ENCODE measurements at places on chromosomes 4 and X.

- DNase-seq, result no peak
These were observed 264.9 kb upstream of the MAGEB18 start for GRCh38 chrX:25873196-25873595.

GRCh38 chr4:5812506-5813229 lies 80.2 kb downstream of the CRMP1 start:
- DNase-seq, result peak; percentile 58

- no peak for DNase-seq
These were observed 17.7 kb downstream of the RGS12 start for GRCh38 chr4:3310301-3311094.

DNA sequence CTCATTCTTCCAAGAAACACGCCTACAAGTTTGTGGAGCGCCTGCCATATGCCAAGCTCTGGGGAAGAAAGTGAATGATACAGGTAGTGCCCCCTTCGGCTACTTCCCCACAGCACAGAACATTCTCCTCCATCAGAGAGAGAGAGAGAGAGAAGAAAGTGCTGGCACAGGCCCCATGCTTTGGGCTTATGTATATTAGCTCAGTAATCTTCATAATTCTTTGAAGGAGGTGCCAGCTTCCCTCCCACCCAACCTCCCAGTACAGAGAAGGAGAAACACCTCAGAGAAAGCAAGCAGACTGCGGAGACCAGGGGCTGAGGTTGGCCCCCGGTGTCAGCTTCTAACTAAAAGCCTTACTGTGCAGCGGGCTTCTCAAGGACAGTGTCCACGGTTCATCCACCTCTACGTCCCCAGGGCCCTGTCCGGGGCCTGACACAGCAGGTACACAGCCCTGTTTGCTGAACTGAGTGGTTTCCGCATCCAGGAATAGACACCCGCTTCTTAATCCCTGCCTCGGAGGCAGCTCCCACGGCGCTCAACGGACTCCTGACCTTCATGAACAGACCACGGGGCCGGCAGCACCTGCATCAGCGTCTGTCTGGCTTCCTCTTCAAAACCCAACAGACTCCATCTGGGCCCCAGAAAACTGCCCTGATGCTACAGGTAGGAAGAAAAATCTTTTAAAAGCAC lies 50.2 kb downstream of the JAKMIP1 start:
- no peak for DNase-seq

DNA sequence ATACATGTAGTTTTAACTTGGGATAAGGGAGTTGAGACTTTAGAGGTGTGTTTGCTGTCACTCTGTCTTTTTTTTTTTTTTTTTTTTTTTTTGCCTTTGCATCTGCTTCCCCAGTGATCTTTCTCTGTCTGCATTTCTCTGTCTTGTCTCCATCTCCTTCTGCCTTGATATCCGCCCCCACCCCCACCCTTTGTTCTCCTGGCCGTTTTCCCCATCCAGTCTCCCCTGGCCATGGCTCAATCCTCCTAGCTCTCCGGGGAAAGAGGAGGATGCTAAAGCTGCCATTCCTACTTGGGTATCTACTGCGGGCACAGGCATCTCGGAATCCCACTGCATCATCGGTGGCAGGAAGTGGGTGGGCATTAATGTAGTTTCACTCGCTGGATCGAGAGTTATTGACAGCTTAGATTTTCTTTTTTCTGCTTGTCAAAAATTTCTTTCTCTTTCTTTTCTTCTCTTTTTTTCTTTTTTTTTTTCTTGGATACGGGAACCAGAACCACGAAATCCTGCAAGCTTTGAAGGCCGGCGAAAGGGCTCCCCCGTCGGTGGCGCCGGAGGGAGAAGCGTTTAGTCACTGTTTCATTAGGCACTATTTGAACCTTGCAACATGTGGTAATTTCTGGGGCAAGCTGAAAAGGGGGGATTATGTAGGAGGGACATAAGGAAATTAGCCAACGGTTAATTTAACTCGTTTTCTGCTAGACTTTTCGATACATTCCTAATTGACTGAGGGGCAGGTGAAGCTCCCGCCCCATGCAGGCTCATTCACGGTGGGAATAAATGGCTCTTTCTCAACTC lies 8.2 kb downstream of the GSX2 start:
- DNase-seq, result no peak

- no peak for DNase-seq
These were observed 75.9 kb upstream of the LSM6 start for GRCh38 chr4:146099585-146099984.

DNA sequence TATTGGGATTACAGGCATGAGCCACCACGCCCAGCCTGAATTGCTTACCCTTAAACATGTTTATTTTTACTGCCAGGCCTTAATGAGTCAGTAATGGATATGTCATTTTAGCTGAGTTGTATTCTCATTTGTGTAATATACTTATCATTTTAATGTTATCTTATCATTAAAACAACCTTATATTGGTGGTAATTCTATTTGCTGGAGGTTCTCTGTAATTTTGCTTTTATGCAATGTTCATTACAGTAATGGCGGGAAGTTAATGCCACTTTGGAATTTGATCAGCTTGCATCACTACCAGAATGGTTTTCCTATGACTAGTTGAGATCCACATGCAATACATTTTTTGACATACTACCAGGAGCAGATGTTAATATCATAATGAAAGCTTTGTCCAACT lies 6.3 kb upstream of the PGAM4 start:
- no peak for DNase-seq

- no peak for DNase-seq
These were observed 1035.6 kb downstream of the C4orf33 start for GRCh38 chr4:130131536-130131935.

DNA sequence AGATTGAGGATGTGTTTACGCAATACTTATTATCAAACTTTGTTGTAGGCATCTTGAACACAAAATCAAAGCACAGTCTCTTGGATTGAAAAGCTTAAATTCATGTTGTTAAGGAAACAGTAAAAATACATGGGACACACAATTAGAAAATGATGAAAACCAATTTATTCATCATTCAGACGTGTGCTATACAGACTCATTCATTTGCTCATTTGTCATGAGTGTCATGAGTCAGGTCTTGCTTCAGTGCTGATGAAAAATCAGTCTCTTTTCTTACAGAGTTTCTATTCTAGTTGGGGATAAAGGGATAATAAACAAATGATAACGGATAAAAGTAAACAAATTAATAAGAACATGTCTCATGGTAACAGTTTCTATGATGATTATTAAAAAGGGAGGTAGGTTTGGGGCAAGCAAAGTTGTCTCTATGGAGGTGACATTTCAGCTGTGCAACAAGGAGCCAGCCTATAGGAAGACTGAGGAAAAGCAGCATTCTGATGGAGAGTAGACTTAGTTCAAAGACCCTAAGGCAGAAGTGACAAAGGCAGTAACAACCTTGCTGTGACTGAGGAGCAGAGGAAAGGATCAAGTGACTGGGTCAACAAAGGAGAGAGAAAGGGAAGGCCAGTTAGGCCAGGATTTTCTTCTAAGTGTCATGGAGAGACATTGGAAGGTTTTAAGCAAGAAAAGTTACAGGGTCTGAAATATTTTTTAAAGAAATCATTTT lies 224.0 kb upstream of the HHIP start:
- no peak for DNase-seq

DNA sequence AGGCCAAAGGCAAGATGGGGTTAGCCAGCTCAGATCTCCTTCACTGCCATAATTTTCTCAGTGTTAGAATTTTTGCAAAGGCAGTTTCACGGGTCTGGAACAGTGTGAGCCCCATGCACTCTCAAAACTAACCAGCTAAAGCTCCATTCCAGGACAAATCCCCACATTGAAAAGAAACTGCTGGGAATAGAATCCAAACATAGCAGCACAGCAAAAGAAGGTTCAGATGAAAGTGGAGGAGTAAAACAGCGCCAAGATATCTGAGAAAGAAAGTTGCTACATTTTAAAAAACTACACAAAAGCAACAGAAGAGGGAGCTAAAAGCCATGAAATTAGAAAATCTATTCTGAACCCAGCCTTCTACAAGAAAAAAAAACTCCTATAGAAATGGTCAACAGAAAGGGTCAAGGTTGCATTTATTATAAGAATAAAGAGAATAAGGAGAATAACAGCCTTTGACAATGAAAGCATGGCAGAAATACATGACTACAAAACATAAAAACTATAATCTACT lies 39.6 kb upstream of the SLC7A3 start:
- DNase-seq, result peak; percentile 23

- no peak for DNase-seq
These were observed 37.9 kb upstream of the MXRA5 start for GRCh38 chrX:3384327-3384726.

- DNase-seq, result no peak
These were observed 89.0 kb downstream of the GLRA2 start for GRCh38 chrX:14618177-14618965.

DNA sequence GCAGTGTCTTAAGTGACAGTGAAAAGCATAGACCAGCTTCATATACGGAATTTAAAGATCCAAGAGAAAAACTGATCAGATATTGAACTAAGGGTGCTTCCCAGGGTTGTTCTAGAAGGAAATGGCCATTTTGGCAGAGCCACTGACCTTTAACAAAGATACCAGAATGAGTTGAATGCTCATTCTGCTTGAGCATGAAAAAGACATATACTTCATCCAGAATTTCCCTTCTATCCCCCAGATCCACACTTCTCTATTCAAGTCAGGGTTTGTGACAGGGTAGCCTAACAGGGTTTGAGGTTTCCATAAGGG lies 45.6 kb upstream of the FAM9C start:
- DNase-seq, result no peak

DNA sequence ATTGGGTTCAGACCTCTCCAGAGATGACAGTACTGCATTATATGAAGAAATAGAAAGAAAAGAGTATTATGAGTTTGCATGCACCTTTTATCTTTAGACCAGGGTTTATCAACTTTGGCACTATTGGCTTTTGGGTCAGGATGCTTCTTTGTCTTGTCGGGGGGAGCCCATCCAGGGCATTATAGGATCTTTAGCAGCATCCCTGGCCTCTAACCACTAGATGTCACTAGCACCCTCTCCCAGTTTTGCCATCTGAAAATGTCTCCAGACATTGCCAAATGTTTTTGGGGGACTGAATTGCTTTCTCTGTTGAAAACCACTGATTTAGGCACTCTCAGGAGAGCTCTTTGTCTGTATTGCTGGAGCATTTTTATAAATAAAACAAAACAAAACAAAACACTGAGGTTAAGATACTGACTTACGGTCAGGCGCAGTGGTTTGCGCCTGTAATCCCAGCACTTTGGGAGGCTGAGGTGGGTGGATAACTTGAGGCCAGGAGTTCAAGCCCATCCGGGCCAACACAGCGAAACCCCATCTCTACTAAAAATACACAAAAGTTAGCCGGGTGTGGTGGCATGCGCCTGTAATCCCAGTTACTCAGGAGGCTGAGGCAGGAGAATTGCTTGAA lies 23.6 kb downstream of the CA5B start:
- DNase-seq, result peak; percentile 52

GRCh38 chr4:79381161-79381560 lies 26.9 kb downstream of the GK2 start:
- DNase-seq, result no peak

- DNase-seq, result no peak
These were observed 320.5 kb upstream of the EMCN start for GRCh38 chr4:100838286-100838685.

- no peak for DNase-seq
These were observed 60.8 kb downstream of the ZNF732 start for GRCh38 chr4:244471-244870.

DNA sequence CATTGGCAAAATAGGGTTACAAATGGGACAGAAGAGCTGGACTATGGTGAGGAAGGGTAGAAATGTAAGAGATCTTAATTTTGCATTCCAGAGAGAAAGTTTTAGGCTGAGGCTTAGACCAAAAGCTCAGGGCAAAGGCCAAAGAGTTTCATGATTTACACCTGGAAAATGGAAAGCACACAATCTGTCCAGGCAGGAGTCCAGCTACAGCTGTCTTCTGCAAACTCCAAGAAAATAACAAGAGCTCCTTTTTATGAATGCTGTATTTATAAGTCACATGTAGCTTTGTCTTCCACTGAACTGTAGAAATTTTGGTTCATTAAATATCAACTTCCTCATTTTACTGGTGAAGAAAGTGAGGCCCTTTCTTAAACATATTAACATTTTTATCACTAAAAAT lies 288.0 kb upstream of the ATOH1 start:
- DNase-seq, result no peak

DNA sequence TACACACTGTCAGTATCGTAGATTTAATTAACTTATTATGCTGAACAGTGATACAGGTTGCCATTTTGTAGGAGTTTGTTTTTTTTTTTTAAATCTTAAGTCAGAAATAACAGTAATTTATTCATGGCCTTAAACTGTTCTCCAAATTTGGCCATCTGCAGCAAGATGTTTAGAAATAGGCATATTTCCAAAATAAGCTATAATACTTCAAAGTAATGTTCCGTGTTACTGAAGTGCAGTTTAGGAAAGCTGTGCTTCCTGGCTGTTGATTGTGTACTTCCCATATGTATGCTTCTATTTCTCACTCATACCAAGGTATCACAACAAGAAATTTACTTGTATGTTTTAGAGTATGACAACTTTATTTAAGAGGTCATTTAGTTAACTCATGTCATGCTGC lies 28.9 kb downstream of the CPEB2 start:
- no peak for DNase-seq

DNA sequence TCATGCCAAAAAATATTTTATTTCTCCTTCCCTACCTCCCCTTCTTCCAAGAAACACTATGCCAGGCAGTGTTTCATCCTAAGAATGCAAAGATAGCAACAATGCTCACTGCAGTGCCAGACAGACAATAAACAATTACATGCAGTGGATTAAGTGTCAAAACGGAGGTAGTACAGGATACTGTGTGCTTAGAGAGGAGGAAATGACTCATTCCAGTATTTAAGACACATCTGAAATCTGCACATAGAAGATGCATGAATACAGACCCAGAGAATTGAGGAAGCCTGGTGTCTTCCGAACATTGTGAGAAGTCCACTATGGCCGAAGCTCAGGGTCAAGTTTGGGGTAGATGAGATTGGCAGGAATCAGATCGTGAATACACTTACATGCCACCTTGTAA lies 326.4 kb downstream of the PPP3CA start:
- DNase-seq, result no peak

DNA sequence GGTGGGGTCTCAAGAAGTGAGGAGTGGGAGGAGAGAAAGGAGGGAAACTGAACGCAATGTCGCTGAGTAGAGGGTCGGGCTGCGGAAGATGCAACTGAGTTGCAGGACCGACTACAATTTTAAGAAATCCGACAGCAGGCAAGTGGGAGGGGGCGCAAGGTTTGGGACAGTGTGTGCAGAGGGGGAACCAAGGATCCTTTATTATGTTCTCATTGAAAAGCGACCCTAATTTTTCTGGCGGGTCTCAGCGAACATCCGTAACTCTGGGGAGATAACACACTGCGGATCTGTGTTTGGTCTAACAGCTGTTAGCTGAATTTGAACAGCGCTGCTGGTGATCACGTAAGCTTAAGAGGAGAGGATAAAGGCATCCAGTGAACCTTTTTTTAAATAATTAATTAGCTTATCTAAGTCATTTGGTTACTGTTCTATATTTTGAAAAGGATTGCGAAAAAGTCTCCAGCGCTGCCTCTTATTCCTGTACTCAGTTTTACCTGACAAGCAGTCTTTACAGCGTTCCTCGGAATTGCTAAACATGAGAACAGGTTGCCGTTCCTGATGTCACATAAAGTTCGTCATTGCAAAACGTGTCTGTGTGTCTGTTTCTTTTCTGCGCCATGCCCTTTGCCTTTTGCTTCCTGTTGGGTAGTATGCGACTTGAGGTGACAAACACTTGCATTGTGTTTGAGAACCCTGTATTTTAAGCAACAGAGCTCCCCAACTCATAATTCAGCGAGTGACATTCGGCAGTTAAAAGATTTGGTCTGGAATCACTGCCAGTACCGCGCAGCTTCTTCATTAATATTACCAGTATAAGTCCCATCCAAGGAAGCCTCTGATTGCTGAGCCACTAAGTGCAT lies 1.3 kb downstream of the HTR2C start:
- DNase-seq, result no peak

- no peak for DNase-seq
These were observed 828 bp downstream of the MCUB start for GRCh38 chr4:109560687-109561461.
